ENCODE measurements at places on chromosomes 6 and 20.

DNA sequence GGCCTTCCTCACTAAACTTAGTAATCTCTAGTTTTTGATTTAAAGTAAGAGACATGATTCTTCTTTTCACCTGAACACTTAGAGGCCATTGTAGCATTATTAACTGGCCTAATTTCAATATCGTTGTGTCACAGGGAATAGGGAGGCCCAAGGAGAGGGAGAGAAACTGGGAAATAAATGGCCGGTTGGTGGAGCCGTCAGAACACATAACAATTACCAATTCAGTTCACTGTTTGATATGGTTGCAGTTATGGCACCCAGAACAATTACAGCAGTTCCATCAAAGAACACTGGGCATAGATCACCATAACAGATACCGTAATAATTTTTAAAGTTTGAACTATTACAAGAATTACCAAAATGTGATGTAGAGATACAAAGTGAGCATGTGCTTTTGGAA is 9.1 kb upstream of the GLYATL3 start:
- no peak for DNase-seq

DNA sequence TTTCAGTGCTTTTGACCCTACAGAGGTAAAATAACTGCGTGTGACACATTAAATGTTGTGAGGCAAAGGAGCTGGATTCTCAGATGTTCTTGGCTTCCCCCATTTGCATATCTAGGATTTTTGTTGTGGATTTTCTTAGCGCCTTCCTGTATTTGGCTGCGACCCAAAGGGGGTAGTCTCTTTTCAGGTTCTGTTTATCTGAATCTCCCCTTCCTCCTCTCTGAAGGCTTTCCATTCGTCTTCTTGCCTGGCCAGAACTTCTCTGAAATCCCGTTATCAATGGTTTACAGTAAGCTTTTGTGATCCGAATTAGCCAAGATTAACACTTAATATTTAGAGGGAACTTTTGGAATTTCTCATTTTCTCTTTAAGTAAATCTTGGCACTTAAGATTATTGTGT is 60.8 kb downstream of the ADGRB3 start:
- no peak for DNase-seq

DNA sequence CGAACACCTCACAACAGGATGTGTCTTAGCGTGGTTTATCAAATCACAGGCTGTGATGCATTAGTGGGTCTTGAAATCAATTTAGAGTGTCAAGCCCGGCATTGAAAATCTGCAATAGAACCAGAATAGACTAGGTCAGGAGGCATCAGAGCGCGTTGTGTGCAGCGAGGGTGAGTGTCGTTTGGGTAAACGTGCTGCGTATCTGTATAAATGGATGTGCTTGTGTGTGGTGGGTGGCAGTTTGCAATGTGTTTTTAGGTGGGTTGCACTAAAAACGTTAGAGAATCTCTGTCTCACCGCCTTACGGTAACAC is 121.0 kb upstream of the SULF2 start:
- no peak for DNase-seq

- DNase-seq = no peak
Measured at GRCh38 chr20:25116739-25117458, 35.0 kb upstream of the VSX1 start.

DNA sequence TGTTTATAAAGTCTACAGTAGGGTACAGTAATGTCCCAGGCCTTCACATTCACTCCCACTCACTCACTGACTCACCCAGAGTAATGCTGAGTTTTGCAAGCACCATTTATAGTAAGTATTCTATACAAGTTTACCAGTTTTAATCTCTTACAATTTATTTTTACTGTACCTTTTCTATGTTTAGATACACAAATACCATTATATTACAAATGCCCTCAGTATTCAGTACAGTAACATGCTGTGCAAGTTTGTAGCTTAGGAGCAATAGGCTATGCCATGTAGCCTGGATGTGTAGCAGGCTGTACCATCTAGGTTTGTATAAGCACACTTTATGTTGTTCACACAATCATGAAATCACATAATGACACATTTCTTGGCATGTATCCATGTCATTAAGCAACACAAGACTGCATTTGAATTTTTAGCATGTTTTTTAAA is 673.6 kb downstream of the CD109 start:
- DNase-seq = no peak

- no peak for DNase-seq
Measured at GRCh38 chr6:70668499-70668812, 773 bp downstream of the SMAP1 start.

- DNase-seq = no peak
Measured at GRCh38 chr20:6644813-6645628, 122.5 kb upstream of the BMP2 start.

GRCh38 chr6:20280288-20280621 is 68.0 kb upstream of the MBOAT1 start:
- no peak for DNase-seq

Measured in activated CD4-positive, alpha-beta T cell treated with anti-CD3 and anti-CD28 coated beads, Interleukin-2, amount 50 U/mL, for 4 hours (primary cell).